ENCODE measurements at places on chromosomes 2 and 18. TPM values are rescaled to one million over a fixed set of nuclear protein-coding genes. Genes with fewer than 3 reads are reported as not detected.

DNA sequence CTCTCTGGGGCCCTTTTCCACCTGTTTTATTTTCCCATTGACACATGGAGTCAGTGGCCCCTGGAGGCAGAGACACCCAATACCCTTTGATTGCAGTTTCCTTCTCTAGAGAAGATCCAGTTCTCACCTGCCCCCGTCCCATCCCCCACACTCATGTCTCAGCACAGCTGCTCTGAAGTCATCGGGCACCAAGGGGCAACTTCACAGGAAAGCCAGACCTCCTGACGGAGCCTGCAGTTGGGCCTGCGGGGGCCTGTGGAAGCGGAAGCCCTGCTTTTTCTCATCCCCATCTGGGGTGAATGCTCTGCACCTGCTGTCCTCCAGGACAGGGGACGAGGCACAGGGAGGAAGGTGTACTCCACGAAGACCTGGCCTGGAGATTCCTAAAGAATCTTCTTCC is 308.3 kb upstream of the EPAS1 start:
- H3K4me3 ChIP-seq, result no peak overlapping the region
- no peaks in the 10 kb centered on the region for H3K36me3 ChIP-seq
- H3K27ac ChIP-seq, result no peak overlapping the region
- H3K27me3 ChIP-seq, result no peaks in the 10 kb centered on the region
- peaks cover 19% of the 10 kb centered on the region for H3K4me1 ChIP-seq
- no peak for DNase-seq

DNA sequence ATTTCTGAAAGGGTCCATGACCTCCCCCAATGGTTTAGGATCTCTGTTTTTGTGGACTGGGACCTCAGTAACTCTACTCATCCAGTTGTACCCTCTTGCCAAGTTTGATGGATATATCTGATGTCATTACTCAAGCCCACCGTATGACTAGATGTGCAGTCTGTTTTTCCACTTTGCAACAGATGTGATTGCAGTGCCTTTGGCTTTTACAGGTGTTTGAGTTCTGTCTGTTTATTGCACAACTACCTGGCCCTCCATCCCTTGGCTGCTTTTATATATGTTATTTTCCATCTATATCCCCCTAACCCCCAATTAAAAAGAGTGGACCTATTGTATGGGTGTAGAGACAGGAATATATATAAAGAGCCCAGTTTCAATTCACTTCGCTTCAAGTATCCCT is 10.8 kb downstream of the NCOA1 start:
- H3K4me1 ChIP-seq, result no peaks in the 10 kb centered on the region
- H3K4me3 ChIP-seq, result no peak overlapping the region
- H3K27ac ChIP-seq, result no peak overlapping the region
- no peak for DNase-seq
- H3K27me3 ChIP-seq, result no peaks in the 10 kb centered on the region
- H3K36me3 ChIP-seq, result no peaks in the 10 kb centered on the region

GRCh38 chr2:25557179-25558036 is 116.0 kb downstream of the DTNB start:
- no peak overlapping the region for H3K27ac ChIP-seq
- no peak overlapping the region for H3K4me3 ChIP-seq
- H3K36me3 ChIP-seq, result no peaks in the 10 kb centered on the region
- peaks cover 13% of the 10 kb centered on the region for H3K4me1 ChIP-seq
- no peak for DNase-seq

DNA sequence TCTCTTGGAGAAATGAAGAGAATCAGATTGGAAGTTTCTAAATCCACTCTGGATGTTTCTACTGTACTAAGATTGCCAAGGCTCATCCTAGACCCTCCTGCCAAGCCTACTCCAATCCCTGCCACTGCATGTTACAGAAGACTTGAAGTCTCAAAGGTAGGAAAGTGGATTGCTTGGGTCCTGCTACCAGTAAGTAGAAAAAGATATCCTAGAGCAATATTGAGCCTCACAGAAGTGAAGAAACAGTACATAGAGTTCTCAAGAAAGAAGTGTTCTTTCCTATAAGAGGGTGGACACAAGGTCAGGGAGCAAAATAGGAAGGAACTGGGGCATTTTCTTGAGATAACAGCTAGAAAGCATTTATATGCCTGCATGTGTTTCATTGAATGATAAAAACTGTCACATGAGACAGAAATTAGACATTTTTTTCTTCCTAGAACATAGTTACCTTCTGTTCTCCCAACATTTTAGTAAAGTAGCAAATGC is 232.9 kb downstream of the RBM43 start:
- H3K4me1 ChIP-seq, result no peaks in the 10 kb centered on the region
- H3K4me3 ChIP-seq, result no peak overlapping the region

DNA sequence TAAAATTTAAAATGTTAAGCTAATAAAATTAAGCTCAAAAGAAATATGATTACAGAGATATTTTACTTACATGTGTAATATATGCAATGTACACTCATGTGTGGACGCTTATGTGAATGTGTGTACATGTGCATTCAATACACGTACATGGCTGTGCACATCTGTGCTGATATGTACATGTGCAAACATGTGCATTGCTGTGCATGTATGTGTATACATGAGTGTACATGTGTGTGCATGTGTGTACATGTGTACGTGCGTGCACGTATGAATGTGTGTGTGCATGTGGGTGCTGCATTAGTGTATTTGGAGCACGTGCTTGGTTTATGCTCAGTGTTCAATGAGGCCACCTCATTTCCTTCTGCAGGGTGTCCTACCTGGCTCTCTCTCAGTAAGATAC is 88.2 kb upstream of the TMEM18 start:
- H3K27ac ChIP-seq, result no peak overlapping the region
- H3K4me3 ChIP-seq, result no peak overlapping the region
- no peak for DNase-seq

GRCh38 chr2:233451950-233452349 is 97.7 kb downstream of the DGKD start:
- H3K4me1 ChIP-seq, result no peaks in the 10 kb centered on the region
- DNase-seq, result no peak
- no peaks in the 10 kb centered on the region for H3K27me3 ChIP-seq
- H3K4me3 ChIP-seq, result no peak overlapping the region
- H3K36me3 ChIP-seq, result peaks cover 17% of the 10 kb centered on the region

GRCh38 chr2:97644023-97644717 is 1.7 kb upstream of the COX5B start:
- peaks cover 13% of the 10 kb centered on the region for H3K4me1 ChIP-seq
- H3K4me3 ChIP-seq, result no peak overlapping the region
- H3K36me3 ChIP-seq, result peaks cover 15% of the 10 kb centered on the region
- H3K27me3 ChIP-seq, result peaks cover 2% of the 10 kb centered on the region
- DNase-seq, result no peak
- H3K27ac ChIP-seq, result no peak overlapping the region

DNA sequence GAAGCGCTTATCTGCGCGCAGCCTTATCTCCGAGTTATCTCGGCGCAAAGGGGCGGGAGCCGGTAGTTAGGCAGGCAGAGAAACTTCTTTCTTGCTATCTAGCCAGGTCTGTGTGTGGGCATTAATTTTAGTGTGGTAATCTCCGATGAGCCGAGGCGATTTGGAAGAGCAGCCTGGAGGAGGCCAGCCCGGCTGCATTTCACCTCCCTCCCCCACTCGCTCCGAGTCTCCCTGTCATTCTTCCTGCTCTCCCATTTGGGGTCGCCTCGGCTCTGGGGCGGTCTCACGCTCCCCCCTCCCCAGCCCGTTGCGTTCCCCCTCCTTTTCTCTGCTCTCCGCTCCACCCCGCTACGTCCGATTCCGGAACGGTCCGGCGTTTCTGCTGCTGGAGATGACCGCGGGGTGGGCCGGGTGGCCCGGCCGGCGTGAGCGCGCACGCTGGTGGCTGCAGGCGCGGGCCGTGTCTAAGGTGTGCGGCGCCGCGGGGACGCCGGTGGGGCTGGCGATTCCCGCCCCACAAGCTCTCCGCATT is 566 bp downstream of the GATA6 start:
- peaks cover 46% of the 10 kb centered on the region for H3K27me3 ChIP-seq
- H3K4me1 ChIP-seq, result peaks cover 25% of the 10 kb centered on the region
- peaks cover 7% of the 10 kb centered on the region for H3K36me3 ChIP-seq

GRCh38 chr2:5373200-5373599 is 319.0 kb upstream of the SOX11 start:
- peak overlapping the region; percentile 26 for H3K4me3 ChIP-seq
- peak; percentile 7 for DNase-seq
- no peaks in the 10 kb centered on the region for H3K4me1 ChIP-seq
- no peak overlapping the region for H3K27ac ChIP-seq
- H3K27me3 ChIP-seq, result no peaks in the 10 kb centered on the region

DNA sequence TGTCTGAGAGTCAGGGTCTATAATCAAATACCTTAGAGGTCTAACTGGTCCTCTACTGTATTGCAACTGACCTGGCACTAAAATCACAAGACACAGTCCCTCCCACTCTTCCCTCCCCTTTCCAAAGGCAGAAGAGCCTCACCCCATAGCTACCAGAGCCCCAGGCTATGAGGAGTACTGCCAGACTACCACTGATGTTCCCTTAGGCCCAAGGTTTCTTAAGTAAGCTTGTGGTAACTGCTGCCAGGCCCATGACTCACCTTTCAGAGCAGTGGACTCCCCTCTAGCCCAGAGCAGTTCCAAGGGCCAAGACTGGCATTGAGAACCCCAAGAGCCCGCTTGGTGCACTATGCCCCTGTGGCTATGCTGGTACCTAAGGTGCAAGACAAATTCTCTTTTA is 1193.4 kb downstream of the DSC3 start:
- H3K4me3 ChIP-seq, result no peak overlapping the region
- no peaks in the 10 kb centered on the region for H3K27me3 ChIP-seq
- H3K27ac ChIP-seq, result no peak overlapping the region
- H3K36me3 ChIP-seq, result no peaks in the 10 kb centered on the region
- DNase-seq, result peak; percentile 2

GRCh38 chr2:131093006-131093695 is at the start of gene FAM168B:
FAM168B (minus strand) TSS chr2:131093460; CDS start chr2:131082646, 10,814 bp downstream.
- peaks cover 7% of the 10 kb centered on the region for H3K4me1 ChIP-seq
- peak; percentile 81 for DNase-seq
- peak within 1 kb of the TSS; percentile 95 for H3K27ac ChIP-seq
- H3K36me3 ChIP-seq, result no peaks in the 10 kb centered on the region
- H3K4me3 ChIP-seq, result peak within 1 kb of the TSS; percentile 95
- no peaks in the 10 kb centered on the region for H3K27me3 ChIP-seq

DNA sequence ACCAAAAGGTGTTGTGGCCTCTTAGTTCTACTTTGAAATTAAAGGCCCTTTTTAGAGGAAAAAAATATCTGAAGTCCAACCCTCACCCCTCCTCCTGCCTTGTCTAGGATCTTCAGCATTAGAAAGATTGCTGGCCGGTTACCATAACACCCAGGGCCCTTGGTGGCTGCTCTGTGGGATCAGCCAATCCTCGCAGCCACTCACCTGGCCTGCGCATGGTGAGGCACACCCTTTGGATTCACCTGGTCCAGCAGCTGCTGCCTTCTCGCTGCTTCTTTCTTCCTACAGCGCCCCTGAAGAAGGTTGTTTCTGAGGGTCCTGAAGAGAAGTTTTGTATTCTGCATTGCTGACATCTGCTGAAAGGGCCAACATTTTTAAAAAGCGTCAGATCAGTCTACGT is 25.2 kb downstream of the DYTN start:
- no peak for DNase-seq
- H3K4me3 ChIP-seq, result no peak overlapping the region
- H3K27me3 ChIP-seq, result peaks cover 4% of the 10 kb centered on the region

GRCh38 chr2:71925268-71926088 is 222.2 kb downstream of the CYP26B1 start:
- no peaks in the 10 kb centered on the region for H3K36me3 ChIP-seq
- H3K27ac ChIP-seq, result no peak overlapping the region
- H3K4me1 ChIP-seq, result no peaks in the 10 kb centered on the region

- no peaks in the 10 kb centered on the region for H3K36me3 ChIP-seq
- H3K27me3 ChIP-seq, result no peaks in the 10 kb centered on the region
- DNase-seq, result no peak
- no peaks in the 10 kb centered on the region for H3K4me1 ChIP-seq
Observed at GRCh38 chr18:78622907-78623541, 356.6 kb upstream of the SALL3 start.

GRCh38 chr2:106089611-106090010 is 104.5 kb downstream of the UXS1 start:
- no peak overlapping the region for H3K4me3 ChIP-seq
- no peaks in the 10 kb centered on the region for H3K36me3 ChIP-seq
- no peaks in the 10 kb centered on the region for H3K27me3 ChIP-seq
- no peak for DNase-seq
- no peak overlapping the region for H3K27ac ChIP-seq

DNA sequence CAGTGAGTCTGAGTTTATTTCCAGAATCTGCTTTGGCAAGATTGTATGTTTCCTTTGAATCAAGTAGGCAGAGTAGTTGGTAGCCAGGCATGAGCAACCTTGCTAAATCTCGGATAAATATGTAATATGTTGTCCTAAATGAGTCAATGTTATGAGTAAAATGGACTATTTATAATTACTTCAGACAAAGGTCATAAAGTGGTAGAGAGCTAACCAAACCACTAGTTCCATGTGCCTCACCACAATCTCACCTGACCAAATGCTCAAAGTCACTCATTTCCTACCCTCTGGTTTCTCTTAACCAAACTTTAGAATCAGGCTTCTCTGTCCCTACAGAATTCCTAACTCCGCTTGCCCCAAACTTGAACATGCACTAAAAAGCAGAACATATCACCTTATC is 261.2 kb upstream of the FSIP2 start:
- DNase-seq, result peak; percentile 11
- no peaks in the 10 kb centered on the region for H3K4me1 ChIP-seq
- H3K4me3 ChIP-seq, result no peak overlapping the region
- H3K27ac ChIP-seq, result no peak overlapping the region

- no peaks in the 10 kb centered on the region for H3K27me3 ChIP-seq
- H3K4me3 ChIP-seq, result no peak overlapping the region
- peaks cover 13% of the 10 kb centered on the region for H3K4me1 ChIP-seq
- DNase-seq, result no peak
- H3K27ac ChIP-seq, result no peak overlapping the region
Observed at GRCh38 chr2:55775828-55776227, 82.2 kb upstream of the PNPT1 start.

DNA sequence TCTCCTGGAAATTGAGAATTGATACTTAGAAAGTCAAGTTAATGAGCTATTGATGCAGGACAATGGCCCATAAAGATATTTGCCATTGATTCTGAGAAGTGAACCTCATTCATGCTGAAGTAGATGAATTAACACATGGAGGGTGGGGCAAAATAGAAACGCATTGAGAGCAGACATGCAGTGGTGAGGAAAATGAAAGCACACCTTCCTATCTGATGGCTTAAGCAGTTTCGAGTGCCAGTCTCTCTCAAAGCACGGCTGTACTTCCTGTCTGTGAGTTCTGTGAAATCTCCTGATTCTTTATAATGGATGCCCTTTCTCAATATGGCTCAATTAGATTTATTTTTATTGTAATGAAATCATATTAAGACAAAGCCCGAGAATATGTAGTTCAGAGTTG is 247.0 kb downstream of the TMX3 start:
- H3K27me3 ChIP-seq, result no peaks in the 10 kb centered on the region
- H3K4me1 ChIP-seq, result no peaks in the 10 kb centered on the region
- H3K4me3 ChIP-seq, result no peak overlapping the region
- H3K27ac ChIP-seq, result no peak overlapping the region
- H3K36me3 ChIP-seq, result no peaks in the 10 kb centered on the region
- DNase-seq, result no peak

SPATA3 gene
- total RNA-seq, result not detected

NCKAP5 gene
- 2.7 TPM for total RNA-seq

HRH4 gene
- total RNA-seq, result 0.17 TPM

SCN9A gene
- 7.8 TPM for total RNA-seq

GPAT2 gene
- total RNA-seq, result not detected

CPLX4 gene
- total RNA-seq, result not detected
